ENCODE measurements at places on chromosomes 12 and 14.
A peak's percentile ranks its signal among the peaks of the same experiment; 100 is the strongest.

GRCh38 chr14:99612071-99612737 lies 8.2 kb upstream of the CCDC85C start:
- DNase-seq, result no peak

DNA sequence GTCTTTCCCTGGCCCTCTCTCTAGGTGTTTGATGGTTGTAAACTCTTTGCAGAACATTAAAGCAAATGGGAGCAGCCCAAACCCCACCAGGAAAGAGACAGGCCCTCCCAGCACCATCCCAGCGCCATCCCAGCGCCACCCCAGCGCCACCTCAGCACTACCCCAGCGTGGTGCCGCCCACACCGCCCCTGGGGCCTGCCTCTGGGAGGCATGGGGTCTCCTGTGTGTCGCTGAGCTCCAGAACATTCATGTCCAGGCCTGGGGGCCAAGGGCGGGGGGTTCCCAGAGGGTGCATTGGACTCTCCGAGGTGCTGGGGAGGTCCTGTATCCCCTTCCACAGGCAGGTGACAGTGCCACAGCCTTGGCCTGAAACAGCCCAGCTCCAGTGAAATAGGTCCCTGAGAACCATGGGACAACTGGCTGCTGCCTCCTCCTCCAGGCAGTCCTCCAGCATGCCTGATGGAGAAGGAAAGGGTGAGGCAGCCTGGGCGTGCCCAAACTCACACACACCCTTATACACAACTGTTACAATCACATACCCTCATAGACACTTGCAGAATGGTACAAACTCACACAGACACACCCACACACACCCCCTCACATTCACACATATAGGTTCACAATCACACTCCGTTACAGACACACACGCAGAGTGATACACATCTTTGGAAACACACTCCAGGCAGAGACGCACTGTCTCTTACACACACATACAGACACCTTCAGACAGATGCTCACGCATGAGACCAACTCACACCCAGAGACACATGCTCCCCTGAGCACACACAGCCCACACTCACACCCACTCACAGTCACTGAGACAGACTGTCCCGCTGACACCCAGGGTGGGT lies 44.4 kb upstream of the NCOR2 start:
- DNase-seq, result no peak

DNA sequence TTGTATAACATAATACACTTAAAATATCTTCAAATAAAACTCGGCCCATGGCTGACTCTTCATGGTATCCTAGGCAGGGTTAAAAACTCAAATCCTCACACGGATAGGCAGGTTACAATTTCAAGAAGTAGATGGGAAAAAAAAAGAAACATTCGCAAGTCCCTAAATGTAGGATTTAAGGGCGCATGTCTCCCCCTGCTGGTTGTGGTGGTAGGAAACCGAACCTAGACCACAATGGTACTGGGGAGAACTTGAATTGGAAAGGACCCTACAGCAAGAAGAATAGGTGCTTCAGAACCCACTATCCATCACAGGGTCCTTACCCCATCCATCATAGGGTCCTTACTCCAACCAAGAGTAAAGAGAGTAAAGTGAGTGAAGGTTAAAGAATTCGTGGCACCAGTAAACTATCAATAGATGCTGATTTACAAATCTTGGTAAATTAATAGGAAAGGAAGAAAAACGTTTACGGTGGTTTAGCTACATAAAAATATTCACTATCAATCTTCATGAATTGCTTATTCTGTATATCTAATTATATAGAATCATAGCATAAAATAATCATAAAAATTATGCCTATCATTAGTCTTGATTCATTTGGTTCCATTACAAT lies 3.3 kb upstream of the CIPC start:
- peak; percentile 91 for DNase-seq

- DNase-seq, result no peak
Measured at GRCh38 chr14:31712244-31713127, 151.3 kb downstream of the NUBPL start.

GRCh38 chr14:100641274-100641860 lies 54.1 kb upstream of the BEGAIN start:
- no peak for DNase-seq

DNA sequence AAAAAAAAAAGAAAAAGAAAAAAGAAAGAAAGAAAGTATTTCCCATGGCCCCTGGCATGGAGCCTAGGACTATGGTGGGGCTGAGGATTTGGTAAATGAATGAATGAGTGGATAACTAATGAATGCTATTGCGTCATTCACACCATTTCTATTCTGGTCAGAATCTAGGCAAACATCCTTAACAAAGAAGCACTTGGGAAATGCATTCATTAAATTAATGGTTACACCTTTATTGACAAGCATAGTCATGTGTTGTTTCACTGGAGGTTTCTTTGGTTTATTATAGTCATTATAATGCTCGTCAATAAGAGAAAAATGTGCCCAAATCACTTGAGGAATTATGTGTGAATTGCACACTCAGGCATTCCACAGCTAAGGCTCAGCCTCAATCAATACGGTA lies 13.6 kb upstream of the AQP2 start:
- DNase-seq, result no peak

DNA sequence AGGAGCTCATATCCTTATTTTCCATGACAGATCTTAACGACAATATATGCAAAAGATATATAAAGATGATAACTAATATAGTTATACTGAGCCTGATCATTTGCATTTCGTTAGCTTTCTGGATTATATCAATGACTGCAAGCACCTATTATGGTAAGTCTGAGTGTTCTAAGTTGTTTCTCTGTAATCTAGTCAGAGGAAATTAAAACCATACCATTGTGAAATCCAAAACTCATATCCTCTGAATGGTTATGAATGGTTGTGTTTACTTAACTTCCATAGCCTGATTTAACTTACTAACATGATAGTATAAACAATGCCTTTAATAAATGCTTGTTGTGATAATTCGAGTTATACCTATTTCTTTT lies 760 bp downstream of the TMEM19 start:
- no peak for DNase-seq

GRCh38 chr14:92609955-92610354 lies 96.4 kb downstream of the RIN3 start:
- no peak for DNase-seq

- DNase-seq, result no peak
Measured at GRCh38 chr12:131539381-131539780, 171.5 kb upstream of the SFSWAP start.

DNA sequence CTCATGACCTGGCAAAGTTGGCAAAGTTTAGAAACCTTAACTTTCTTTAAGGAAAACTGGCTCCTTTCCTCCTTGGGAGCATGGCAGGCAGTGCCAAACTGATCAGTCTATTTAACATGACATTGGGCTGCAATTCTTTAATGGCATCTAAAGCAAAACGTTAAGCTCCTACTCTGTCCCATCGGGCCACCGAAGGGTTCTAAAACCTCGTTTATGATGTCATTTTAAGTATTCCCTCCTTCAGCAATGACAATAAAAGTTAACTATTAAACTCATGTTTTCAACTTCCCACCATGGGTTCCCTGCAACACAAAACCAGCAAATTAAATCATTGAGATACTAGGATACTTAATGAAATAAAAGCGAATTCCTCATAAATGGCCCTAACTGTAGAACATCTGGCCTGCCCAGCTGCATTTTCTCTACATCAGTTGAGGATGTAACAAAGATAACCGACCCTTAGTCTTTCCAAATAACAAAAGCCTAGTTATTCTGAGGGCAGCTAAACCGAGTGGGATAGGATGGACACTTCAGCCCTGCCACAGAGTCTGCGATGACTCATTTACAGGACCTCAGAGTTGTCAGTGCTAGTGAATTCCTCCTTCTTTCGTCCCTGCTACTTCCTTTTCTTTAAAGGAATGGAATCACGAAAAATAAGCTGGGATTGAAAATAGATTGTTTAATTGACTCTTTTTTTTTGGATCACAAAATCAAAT lies 34.5 kb upstream of the RIC8B start:
- DNase-seq, result no peak

GRCh38 chr12:52815676-52816588 lies 2.0 kb upstream of the KRT4 start:
- no peak for DNase-seq

DNA sequence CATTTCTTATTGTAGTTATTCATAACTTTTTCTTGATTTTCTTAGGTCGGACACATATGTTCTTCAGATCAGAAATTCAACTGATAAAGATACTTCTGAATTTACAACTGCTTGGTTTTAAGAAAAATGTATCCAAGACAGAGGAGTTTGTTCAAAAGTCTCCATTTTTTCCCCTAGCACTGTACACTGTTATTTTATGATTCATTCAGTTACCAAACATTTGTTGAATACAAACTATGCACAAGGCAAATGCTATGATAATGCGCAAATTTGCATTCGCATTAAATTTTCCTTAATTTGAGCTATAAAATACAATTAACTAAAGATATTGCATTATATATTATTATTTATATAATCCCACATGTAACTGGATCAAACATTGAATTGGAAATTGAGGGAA lies 10.1 kb upstream of the PLEKHA5 start:
- DNase-seq, result no peak

GRCh38 chr14:23532658-23533057 lies 18.9 kb downstream of the ZFHX2 start:
- DNase-seq, result no peak

DNA sequence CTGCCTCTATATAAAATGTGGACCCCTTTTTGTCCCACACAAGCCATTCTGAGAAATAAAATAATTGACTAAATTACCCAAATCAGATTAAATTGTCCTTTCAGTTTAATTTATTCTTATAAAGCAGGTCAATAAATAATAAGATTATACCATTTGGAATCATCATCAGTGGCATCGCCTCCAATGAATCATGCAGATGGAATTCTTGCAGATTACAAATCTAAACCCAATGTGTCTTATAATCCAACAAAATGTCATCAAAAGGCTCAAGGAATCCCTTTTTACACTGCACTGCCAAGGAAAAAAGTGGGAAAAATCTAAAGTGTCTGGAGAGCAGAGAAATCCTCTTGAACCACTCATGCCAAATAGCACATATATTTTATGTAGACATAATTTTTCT lies 138.2 kb upstream of the TSPAN8 start:
- DNase-seq, result no peak

DNA sequence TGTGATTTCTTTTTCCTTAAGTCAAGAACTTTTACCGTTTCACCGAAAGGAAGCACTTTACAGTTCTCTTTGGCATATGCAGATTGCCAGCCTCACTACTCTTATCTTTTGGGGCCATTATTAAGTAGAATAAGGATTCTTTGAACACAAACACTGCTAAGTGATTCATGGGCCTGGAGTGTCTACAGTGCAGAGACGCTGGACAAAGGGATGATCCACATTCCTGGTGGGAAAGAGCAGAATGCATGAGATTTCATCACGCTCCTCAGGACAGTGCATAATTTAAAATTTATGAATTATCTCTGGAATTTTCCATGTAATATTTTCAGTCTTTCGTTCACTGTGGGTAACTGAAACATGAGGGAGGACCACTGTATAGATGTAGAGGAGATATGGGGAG lies 90.2 kb downstream of the TTLL5 start:
- DNase-seq, result no peak

DNA sequence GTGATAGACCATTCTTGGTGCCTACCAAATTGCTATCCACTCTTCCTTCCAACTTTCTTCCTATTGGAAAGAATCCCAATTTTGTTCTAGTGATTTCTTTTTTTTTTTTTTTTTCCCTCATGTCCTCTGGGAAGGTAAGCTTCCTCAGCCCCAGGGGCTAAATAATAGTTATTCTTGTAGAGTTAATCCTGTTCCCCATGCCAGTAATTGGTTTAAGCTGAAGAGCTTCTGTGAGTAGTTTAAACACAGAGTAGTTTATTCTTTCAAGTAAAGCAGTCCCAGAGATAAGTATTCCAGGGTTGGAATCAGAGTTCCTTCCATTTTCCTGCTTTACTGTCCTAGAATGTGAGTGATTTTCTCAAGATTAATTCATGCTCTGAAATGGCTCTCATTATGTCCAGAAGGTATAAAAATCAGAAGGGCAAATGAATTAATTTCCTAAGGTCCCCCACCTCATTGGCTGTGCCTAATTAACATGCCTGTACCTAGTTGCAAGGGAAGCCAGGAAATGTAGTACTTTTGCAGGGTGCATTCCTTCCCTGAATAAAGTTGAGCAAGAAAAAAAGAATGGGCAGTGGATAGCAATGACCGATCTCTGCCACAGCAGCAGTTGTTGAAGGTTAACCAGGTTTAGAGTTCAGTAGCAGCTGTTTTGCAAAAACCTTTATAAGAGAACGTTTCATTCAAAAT lies 97.8 kb downstream of the PLEKHA5 start:
- DNase-seq, result no peak

DNA sequence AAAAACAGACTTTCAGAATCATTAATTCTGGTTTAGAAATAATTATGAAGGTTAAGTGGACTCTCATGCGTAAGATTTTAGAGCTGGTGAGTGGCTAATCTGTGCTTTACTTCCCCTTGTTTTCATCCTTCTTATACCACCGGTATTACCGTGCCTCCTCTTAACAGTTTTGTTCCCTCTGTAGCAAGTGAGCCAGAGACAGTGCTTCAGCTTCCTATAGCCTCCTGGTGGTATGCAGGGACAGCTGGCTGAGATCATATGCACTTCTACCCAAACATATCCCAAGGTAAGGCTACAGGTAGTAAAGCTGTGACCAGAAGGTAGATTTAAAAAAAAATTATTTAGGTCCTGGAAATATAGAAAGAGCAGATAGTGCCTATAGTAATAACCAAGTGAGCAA lies 55.2 kb downstream of the PDE3A start:
- no peak for DNase-seq

GRCh38 chr12:127174881-127175280 lies 1092.1 kb upstream of the TMEM132C start:
- DNase-seq, result no peak

DNA sequence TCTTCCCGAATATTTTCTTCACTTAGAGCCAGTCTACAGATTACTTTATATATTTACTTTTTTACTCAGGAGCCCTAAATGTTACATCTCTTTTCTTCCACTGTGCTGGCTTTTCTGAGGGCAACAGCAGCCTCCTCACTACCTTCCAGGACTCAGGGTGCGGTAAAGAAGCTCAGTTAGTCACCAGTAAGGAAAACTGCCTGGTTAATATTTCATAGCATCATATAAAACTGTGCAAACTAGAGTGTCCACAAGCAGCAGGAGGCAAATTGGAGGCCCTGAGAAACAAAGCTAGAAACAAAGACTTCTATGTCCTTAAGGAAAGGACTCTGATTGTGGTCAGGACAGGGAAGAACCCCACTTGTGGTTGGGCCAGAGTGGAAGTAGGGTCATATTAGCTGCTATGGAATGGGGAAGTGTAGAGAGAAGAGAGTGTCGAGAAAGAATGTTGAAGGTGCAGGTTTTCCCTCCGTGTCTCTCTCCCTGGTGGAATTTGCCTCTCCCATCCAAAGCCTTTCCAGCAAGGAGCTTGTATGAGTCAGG lies 220.1 kb downstream of the SLC15A4 start:
- no peak for DNase-seq

- DNase-seq, result no peak
Measured at GRCh38 chr12:19533567-19533966, 94.3 kb downstream of the AEBP2 start.

- no peak for DNase-seq
Measured at GRCh38 chr14:22502007-22502406, 87.0 kb downstream of the DAD1 start.

GRCh38 chr14:68961781-68962584 lies 17.1 kb downstream of the ACTN1 start:
- DNase-seq, result peak; percentile 50

GRCh38 chr12:79547044-79547734 lies 143.6 kb downstream of the PAWR start:
- DNase-seq, result no peak
